B cell (primary cell): ENCODE measurements at places on chromosomes 3 and 15.

DNA sequence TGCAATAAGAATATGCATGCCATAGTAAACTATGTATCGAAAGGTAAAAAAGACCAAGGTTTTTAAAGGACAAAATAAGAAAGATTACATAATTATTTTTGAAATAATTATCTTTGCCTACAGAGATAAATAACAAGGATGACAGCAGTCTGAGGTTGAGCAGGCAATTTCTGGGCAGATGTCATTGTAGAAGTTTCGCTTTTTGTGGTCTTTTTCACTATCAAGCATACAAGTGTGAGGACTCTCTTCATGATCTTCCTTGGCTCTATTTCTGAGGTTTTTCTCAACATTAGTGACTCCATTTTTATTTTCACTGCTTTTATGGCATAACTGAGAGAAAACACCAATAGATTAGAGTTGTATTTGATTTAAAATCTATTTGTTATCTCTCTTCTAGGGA, 1337.9 kb upstream of the EPHA6 start:
- DNase-seq, result no peak

DNA sequence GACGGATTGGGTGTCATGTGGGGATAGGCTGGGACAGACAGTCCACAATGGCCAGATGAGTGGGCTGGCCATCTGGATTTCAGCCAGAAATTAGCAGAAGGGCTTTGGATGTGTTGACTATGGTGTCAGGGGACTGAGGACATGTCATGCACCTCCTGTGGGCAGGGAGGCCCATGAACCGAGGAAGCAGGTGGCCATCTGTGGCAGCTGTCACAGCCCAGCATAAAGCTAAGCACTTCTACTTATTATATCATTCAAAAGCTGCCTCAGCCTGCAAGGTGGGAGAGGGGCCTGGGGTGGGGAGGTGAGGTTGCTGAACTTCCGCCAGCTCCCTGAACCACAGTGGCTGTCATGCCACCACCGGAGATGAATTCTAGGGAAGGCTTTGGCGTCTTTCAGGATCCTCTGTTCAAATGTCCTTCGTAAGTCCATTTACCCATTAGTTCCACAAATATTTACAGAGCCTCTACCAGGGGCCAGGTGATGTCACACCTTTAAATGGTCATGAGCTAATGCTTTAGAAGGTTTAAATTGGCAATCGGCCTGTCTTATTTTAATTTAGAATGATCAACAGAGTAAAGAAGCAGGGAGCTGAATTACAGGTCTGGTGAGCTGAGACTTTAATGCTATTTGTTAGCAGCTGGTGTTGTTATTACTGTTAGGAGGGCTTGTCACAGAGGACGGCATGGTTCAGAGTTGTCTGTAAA, 23.6 kb upstream of the CAV3 start:
- no peak for DNase-seq

GRCh38 chr3:47410801-47411646, 30.2 kb downstream of the PTPN23 start:
- DNase-seq, result no peak

GRCh38 chr3:52339612-52340011, 23.5 kb downstream of the DNAH1 start:
- peak; percentile 83 for DNase-seq

- DNase-seq, result no peak
These were observed 42.9 kb upstream of the LMCD1 start for GRCh38 chr3:8458711-8459110.
